ENCODE measurements at places on chromosomes 2 and 18. TPM values are rescaled to one million over a fixed set of nuclear protein-coding genes. Genes with fewer than 3 reads are reported as not detected.

DNA sequence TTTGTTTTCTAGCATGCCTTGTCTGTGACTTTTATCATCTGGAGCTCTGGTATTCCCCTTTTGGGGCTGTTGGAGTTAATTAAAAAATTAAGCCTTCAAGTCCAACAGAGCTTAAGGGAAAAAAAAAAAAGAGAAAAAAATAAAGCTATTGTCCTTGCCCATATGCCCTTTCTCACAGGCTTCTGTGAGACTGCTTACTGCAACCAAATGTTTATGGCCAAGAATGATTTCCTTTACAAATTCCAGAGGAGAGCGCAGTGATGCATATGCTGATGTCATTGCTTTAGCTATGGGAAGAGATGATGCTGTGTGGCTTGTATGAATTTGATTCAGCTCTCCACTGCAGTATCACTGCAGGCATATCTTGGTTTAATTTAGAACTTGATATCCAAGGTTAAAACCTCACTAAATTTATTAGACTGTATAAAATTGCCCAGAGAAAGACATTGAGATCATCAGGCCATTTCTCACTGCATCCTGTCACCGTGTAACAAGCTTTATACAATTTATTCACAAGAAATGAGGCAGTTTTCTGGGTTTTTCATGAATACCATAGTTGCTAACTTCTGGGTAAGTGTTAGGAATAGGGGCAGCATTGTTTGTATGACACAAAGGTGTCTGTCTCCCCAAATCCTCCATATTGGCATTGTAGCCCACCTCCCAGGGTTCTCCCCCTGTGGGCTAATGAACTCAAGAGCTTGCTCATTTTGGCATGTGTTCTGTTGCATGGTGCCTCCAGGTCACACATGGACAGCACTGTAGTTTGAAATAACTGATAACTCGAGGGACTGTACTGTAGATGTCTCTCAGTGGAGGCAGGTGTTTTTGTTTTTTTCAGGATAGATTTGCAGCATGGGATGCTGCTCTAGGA lies 85.0 kb downstream of the TANC1 start:
- H3K4me3 ChIP-seq = no peak overlapping the region
- H3K27me3 ChIP-seq = no peaks in the 10 kb centered on the region
- H3K36me3 ChIP-seq = no peaks in the 10 kb centered on the region
- peaks cover 55% of the 10 kb centered on the region for H3K4me1 ChIP-seq
- no peak for DNase-seq

DNA sequence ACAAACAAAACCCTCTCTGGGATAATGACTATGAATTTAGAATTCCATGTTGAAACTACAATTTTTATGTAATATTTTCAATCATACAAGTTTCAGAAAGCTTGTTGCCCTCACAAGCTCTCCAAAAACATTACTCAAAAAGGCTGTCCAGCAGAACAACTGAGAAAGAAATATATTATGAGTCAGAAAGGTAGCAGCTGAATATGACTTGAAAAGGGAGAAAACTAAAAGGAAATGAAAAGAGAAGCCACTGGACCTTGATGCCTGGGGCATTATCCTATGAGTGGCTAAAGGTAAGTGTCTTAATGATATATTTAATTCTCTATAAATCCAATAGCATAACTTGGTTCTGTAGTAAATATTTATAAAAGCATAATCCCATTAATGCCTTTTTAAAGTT lies 61.8 kb downstream of the NXPH2 start:
- no peak overlapping the region for H3K27ac ChIP-seq
- no peaks in the 10 kb centered on the region for H3K36me3 ChIP-seq
- DNase-seq = no peak
- no peaks in the 10 kb centered on the region for H3K4me1 ChIP-seq
- H3K4me3 ChIP-seq = no peak overlapping the region

The SERPINB10 gene
- not detected for total RNA-seq

The SERPINE2 gene
- 29.0 TPM for total RNA-seq

The INHBB gene
- 19.4 TPM for total RNA-seq

GRCh38 chr2:240297256-240298116 lies 138.0 kb upstream of the GPC1 start:
- H3K4me3 ChIP-seq = no peak overlapping the region
- H3K4me1 ChIP-seq = no peaks in the 10 kb centered on the region
- DNase-seq = no peak
- no peak overlapping the region for H3K27ac ChIP-seq
- no peaks in the 10 kb centered on the region for H3K36me3 ChIP-seq

- DNase-seq = no peak
- H3K36me3 ChIP-seq = no peaks in the 10 kb centered on the region
- peak overlapping the region; percentile 7 for H3K27ac ChIP-seq
- H3K4me1 ChIP-seq = peaks cover 26% of the 10 kb centered on the region
- no peak overlapping the region for H3K4me3 ChIP-seq
- no peaks in the 10 kb centered on the region for H3K27me3 ChIP-seq
These were observed 272.6 kb downstream of the NEDD4L start for GRCh38 chr18:58316396-58317342.

- H3K27ac ChIP-seq = no peak overlapping the region
- H3K4me1 ChIP-seq = no peaks in the 10 kb centered on the region
- no peaks in the 10 kb centered on the region for H3K36me3 ChIP-seq
These were observed 142.0 kb downstream of the ACTR3 start for GRCh38 chr2:114031605-114032505.

DNA sequence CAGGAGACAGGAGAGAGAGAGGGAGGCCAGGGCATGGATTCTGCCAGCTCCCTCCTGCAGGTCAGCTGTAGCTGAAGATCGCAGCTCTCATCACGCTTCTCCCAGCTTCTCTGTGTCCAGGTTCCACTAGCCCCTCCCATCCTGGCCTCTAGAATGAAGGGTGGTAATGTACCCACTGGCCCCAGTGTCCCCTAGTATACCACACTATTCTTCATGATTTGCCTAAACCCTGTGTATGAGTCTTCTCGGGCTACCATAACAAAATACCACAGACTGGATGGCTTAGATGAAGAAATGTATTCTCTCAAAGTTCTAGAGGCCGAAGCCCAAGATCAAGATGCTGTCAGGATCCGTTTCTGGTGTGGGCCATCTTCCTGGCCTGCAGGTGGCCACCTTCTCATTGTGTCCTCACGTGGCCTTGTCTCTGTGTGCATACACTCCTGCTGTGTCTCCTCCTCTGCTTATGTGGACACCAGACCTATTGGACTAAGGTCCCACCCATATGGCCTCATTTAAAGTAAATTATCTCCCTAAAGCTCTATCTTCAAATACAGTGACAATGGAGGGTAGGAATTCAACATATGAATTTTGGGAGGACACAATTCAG lies 77.3 kb downstream of the TNFRSF11A start:
- DNase-seq = no peak
- H3K27ac ChIP-seq = no peak overlapping the region
- no peaks in the 10 kb centered on the region for H3K27me3 ChIP-seq
- no peaks in the 10 kb centered on the region for H3K36me3 ChIP-seq
- H3K4me1 ChIP-seq = no peaks in the 10 kb centered on the region

The REG3A gene
- total RNA-seq = 8.3 TPM

- no peak overlapping the region for H3K4me3 ChIP-seq
- no peak for DNase-seq
- H3K36me3 ChIP-seq = no peaks in the 10 kb centered on the region
- peaks cover 6% of the 10 kb centered on the region for H3K27me3 ChIP-seq
- peaks cover 3% of the 10 kb centered on the region for H3K4me1 ChIP-seq
These were observed 3.4 kb upstream of the CYP1B1 start for GRCh38 chr2:38079116-38080052.

The PCARE gene
- not detected for total RNA-seq

DNA sequence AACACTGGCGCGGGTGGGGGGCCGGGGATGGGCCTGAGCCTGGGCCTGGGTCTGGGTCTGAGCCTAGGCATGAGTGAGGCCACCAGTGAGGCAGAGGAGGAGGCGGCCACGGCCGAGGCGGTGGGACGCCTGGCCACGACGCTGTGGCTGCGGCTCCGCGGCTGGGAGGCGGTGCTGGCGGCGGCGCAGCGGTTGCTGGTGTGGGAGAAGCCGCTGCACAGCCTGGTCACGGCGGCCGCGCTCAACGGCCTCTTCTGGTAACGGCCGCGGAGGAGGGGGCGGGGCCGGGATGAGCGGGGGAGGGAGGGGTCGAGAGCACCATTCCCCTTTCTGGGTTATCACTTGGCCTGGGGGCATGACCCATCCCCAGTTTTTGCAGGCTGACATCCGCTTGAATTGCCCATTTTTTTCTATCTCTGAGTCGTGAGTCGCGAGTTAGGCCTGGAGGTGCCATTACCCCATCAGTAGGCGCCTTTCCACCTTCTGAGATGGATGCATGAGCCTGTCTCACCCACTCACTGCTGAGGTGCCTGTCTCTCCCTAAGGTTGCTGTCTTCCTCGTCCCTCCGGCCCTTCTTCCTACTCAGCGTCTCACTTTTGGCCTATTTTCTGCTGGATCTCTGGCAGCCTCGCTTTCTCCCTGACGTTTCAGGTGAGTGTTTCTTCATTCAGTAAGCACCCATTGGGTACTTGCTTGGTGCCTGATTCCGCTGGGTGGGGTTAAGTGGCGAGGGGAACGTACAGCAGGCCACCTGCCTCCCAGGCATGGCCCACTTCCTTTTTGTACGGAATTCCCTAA lies 501 bp downstream of the RETREG2 start:
- no peak for DNase-seq
- H3K4me1 ChIP-seq = peaks cover 21% of the 10 kb centered on the region
- peak overlapping the region; percentile 83 for H3K4me3 ChIP-seq
- H3K27me3 ChIP-seq = no peaks in the 10 kb centered on the region
- peaks cover 55% of the 10 kb centered on the region for H3K36me3 ChIP-seq

- no peak overlapping the region for H3K4me3 ChIP-seq
- no peaks in the 10 kb centered on the region for H3K27me3 ChIP-seq
- no peak overlapping the region for H3K27ac ChIP-seq
- DNase-seq = no peak
- peaks cover 4% of the 10 kb centered on the region for H3K36me3 ChIP-seq
- H3K4me1 ChIP-seq = peaks cover 10% of the 10 kb centered on the region
These were observed 93.3 kb downstream of the ACTR2 start for GRCh38 chr2:65320946-65321345.

DNA sequence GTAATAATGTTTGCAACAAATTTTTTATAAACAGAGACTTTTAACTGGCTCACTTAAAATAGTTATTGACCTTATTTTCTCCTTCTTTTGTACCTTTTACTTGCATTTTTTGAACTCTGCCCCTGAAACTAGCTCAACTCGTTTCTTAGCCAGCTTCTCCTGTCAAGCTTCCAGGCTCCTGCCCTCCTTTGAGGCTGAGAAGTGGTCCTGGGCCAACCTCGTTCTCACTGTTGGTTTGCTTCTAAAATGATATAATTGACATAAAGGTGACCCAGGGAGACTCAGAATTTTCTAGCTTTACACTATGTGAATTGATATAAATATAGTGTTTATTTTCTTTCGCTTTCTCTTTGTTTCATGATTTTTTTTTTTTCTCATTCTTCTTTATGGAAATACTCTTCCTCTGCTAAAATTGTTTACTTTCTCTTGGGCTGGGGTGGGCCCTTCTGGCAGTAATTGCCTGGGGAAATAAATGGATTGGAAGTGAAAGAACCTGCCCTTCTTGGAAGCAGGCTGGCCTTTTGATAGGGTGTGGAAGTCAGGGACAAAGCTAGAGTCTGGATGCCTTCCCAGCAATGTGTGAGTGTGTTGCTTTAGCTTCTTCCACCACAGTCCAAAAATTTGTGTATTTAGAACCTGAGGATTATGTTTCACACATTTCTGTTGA lies 30.7 kb downstream of the GPD2 start:
- H3K27ac ChIP-seq = peak overlapping the region; percentile 40
- H3K4me3 ChIP-seq = peak overlapping the region; percentile 57
- peaks cover 13% of the 10 kb centered on the region for H3K4me1 ChIP-seq
- H3K27me3 ChIP-seq = no peaks in the 10 kb centered on the region
- H3K36me3 ChIP-seq = no peaks in the 10 kb centered on the region

GRCh38 chr2:118219611-118220010 lies 131.3 kb downstream of the INSIG2 start:
- no peak overlapping the region for H3K27ac ChIP-seq
- H3K4me1 ChIP-seq = peaks cover 12% of the 10 kb centered on the region
- H3K36me3 ChIP-seq = no peaks in the 10 kb centered on the region
- DNase-seq = no peak
- peaks cover 8% of the 10 kb centered on the region for H3K27me3 ChIP-seq

DNA sequence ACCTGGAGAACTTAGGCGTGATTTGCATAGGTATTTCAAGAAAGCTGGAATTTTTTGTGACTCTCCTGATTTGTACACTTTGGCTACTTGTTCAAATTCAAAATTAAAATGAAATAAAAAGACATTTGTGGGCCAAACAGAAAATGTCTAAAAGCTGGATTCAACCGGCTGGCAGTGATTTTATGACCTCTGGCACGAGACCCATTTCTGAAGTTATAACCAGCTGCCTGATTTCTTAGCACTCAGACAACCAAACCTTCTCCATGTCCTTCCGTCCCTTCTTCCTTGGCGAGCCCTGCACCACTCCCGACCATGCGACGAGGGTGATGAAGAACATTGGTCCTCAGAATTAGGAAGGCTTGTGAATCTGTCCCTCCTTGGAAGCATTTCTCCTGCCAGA lies 19.7 kb downstream of the PKDCC start:
- peaks cover 15% of the 10 kb centered on the region for H3K4me1 ChIP-seq
- H3K27me3 ChIP-seq = no peaks in the 10 kb centered on the region
- DNase-seq = no peak
- peak overlapping the region; percentile 8 for H3K27ac ChIP-seq
- no peaks in the 10 kb centered on the region for H3K36me3 ChIP-seq

The TPRKB gene
- total RNA-seq = 18.9 TPM

GRCh38 chr2:193988784-193989183 lies 1668.2 kb upstream of the SLC39A10 start:
- no peak overlapping the region for H3K27ac ChIP-seq
- no peaks in the 10 kb centered on the region for H3K36me3 ChIP-seq
- DNase-seq = no peak
- H3K4me3 ChIP-seq = no peak overlapping the region
- no peaks in the 10 kb centered on the region for H3K27me3 ChIP-seq

The CCBE1 gene
- 1.8 TPM for total RNA-seq

- H3K36me3 ChIP-seq = no peaks in the 10 kb centered on the region
- H3K27ac ChIP-seq = no peak overlapping the region
- H3K27me3 ChIP-seq = no peaks in the 10 kb centered on the region
- no peak for DNase-seq
- no peaks in the 10 kb centered on the region for H3K4me1 ChIP-seq
- H3K4me3 ChIP-seq = no peak overlapping the region
These were observed 60.4 kb upstream of the GAREM1 start for GRCh38 chr18:32530947-32531651.

Data from thoracic aorta (tissue), 2 donors.